ENCODE measurements at places on chromosomes 16 and 17.

DNA sequence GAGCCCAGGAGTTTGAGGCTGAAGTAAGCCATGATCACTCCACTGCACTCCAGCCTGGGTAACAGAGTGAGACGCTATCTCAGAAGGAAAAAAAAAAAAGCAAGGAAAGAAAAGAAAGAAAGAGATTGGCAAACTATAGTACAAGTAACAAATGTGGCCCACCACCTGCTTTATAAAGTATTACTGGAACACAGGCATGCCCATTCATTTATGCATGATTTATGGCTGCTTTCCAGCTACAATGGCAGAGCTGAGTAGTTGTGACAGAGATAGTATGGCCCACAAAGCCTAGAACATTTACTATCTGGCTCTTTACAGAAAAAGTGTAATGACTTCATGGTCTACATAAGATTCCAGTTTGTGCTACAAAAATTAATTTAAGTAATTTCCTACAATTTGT, 23.6 kb downstream of the C16orf87 start:
- no peak for DNase-seq
- peaks cover 20% of the 10 kb centered on the region for H3K36me3 ChIP-seq
- H3K27me3 ChIP-seq: no peaks in the 10 kb centered on the region
- H3K27ac ChIP-seq: no peak overlapping the region
- no peak overlapping the region for H3K4me3 ChIP-seq

DNA sequence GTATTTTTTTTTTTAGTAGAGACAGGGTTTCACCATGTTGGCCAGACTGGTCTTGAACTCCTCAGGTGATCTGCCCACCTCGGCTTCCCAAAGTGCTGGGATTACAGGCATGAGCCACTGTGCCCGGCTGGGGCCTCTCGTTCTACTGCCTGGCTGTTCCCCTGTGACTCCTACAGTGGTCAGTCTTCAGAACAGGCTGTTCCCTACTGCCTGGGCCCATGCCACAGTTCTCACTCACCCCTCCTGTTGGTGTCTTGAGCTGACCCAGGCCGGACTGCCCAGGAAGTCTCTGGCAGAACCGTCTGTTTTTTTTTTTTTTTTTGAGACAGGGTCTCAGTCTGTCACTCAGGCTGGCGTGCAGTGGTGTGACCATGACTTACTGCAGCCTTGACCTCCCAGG, 3.3 kb downstream of the CDK3 start:
- no peaks in the 10 kb centered on the region for H3K27me3 ChIP-seq
- no peak overlapping the region for H3K27ac ChIP-seq
- H3K4me3 ChIP-seq: no peak overlapping the region
- no peaks in the 10 kb centered on the region for H3K36me3 ChIP-seq

DNA sequence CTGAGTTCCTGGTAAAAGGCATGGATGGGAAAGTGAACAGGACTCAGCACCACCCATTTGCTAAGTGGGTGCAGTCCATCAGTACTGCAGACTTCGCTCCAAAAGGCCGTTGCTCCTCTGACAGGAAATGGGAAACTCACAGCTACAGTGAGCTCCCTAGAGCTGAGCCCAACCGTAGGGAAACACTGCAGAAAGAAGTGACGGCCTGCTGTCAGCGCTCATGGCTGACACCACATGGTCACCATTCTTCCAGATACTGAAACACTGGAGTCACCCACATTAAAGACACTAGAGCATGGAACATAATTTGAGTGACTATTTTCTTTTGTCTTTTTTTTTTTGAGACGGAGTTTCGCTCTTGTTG, 31.9 kb downstream of the UBE2O start:
- H3K4me3 ChIP-seq: no peak overlapping the region
- DNase-seq: no peak
- peaks cover 13% of the 10 kb centered on the region for H3K4me1 ChIP-seq
- H3K27me3 ChIP-seq: no peaks in the 10 kb centered on the region

GRCh38 chr16:27706866-27707685, 157.1 kb downstream of the KATNIP start:
- no peaks in the 10 kb centered on the region for H3K27me3 ChIP-seq
- H3K4me1 ChIP-seq: no peaks in the 10 kb centered on the region
- no peak overlapping the region for H3K4me3 ChIP-seq
- H3K36me3 ChIP-seq: peaks cover 8% of the 10 kb centered on the region

- peaks cover 36% of the 10 kb centered on the region for H3K36me3 ChIP-seq
- no peak overlapping the region for H3K4me3 ChIP-seq
- H3K4me1 ChIP-seq: peaks cover 9% of the 10 kb centered on the region
- no peak overlapping the region for H3K27ac ChIP-seq
Observed at GRCh38 chr16:84986879-84987278, 24.5 kb downstream of the ZDHHC7 start.

DNA sequence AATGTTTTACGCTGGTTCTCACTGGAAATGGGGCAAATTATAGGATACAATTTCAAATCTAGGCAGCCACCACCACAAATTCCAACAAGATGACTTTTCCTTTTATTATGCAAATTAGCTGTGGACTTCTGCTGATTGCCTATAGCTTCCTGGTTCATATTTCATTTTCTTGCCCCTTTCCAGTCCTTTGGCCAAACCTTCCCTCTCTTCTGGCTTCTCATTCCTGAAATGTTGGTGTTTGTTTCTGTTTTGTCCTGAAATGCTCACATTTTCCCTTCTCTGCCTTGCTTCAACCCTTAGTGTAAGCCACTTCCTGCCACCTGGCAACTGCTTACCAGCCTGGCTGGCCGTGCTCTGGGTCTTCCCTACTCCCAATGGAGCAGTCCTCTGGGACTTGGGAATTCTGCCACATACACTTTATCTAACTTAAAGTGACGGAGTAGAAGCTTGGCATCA, 14.0 kb downstream of the PRSS54 start:
- H3K27me3 ChIP-seq: peaks cover 4% of the 10 kb centered on the region
- H3K27ac ChIP-seq: no peak overlapping the region
- H3K4me1 ChIP-seq: no peaks in the 10 kb centered on the region

GRCh38 chr16:4947722-4948503, 10.2 kb upstream of the SEC14L5 start:
- DNase-seq: no peak
- peaks cover 4% of the 10 kb centered on the region for H3K27me3 ChIP-seq
- peaks cover 2% of the 10 kb centered on the region for H3K4me1 ChIP-seq

DNA sequence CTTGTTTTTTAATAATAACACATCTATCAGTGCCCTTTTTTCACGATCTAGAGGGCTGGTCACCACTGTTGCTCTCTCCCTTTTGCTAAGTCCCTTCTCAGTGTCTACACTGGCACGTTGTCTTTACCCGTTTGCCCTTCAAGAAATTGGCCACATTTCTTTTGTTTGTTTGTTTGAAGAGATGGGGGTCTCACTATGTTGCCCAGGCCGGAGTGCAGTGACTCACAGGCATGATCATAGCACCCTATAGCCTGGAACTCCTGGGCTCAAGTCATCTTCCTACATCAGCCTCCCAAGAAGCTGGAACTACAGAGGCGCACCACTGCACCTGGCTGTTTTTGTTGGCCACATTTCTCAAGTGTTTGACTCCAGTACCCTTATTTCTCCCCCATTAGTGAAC, 138.0 kb upstream of the AXIN2 start:
- no peaks in the 10 kb centered on the region for H3K4me1 ChIP-seq
- no peak overlapping the region for H3K27ac ChIP-seq
- DNase-seq: no peak
- no peak overlapping the region for H3K4me3 ChIP-seq
- H3K36me3 ChIP-seq: no peaks in the 10 kb centered on the region
- no peaks in the 10 kb centered on the region for H3K27me3 ChIP-seq

- H3K4me1 ChIP-seq: no peaks in the 10 kb centered on the region
- H3K36me3 ChIP-seq: peaks cover 19% of the 10 kb centered on the region
Observed at GRCh38 chr16:70770626-70771552, 30.1 kb downstream of the VAC14 start.

- H3K27me3 ChIP-seq: no peaks in the 10 kb centered on the region
- peaks cover 70% of the 10 kb centered on the region for H3K4me1 ChIP-seq
- H3K4me3 ChIP-seq: peak overlapping the region; percentile 63
- peak overlapping the region; percentile 93 for H3K27ac ChIP-seq
- peak; percentile 53 for DNase-seq
Observed at GRCh38 chr16:87854053-87854906, 15.0 kb downstream of the SLC7A5 start.

GRCh38 chr17:56144223-56144622, 9.1 kb upstream of the ANKFN1 start:
- H3K4me3 ChIP-seq: no peak overlapping the region
- no peak overlapping the region for H3K27ac ChIP-seq
- H3K36me3 ChIP-seq: no peaks in the 10 kb centered on the region
- H3K27me3 ChIP-seq: no peaks in the 10 kb centered on the region

DNA sequence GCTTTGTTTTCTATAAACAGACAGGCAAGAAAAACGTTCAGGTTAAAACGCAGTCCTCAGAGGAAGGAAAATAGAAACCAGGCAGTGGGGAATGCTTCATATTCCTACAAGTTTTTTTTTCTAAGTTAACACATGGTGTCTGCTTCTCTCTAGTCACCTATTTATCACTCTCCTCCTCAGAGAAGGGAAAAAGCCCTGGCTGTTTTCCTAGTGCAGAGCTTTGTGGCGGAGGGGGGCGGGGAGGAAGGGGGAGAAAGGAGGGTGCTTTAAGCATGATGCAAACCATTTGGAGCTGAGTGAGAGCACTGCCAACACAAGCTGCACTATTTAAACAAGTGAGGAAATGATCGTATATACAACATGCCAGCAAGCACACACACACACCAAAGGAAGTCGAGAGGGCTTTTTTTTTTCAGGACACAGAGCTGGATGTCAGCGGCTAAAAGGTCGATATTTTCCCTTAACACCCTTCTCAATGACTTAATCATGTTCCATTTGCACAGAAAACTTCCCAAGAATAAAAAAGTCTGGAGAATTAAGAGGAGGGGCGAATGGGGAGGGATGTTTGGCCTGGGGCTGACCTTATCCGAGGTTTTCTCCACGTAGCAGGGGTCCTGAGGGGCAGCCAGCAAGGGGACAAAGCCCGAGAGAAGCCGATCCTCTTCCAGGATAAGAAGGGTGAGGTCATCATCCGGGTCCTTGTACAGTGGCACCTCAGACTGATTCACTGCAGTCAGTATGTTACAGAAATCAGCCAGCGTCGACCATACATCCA, 117.4 kb downstream of the HIC1 start:
- peaks cover 5% of the 10 kb centered on the region for H3K4me1 ChIP-seq
- no peaks in the 10 kb centered on the region for H3K27me3 ChIP-seq
- DNase-seq: no peak
- no peak overlapping the region for H3K4me3 ChIP-seq
- H3K36me3 ChIP-seq: peaks cover 18% of the 10 kb centered on the region

DNA sequence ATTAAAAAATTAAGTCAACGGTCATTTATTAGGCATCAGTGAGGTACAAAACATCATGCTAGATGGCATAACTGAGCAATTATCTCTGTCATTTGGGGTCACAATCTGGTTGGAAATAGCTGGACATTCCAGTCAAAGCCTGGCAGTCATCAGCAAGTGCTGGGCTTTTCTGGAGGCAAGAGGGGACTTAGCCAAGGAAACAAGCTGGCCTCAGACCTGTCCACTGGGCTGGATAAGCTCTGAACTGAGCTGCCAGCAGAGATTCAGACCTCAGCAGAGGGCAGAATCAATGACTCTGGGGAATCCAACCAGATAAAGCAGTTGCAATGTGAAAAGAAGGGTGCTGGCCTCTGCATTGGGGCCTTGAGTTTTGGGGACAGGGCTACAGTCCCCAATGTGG, 161.9 kb upstream of the NOL11 start:
- DNase-seq: no peak
- no peaks in the 10 kb centered on the region for H3K27me3 ChIP-seq
- H3K4me1 ChIP-seq: peaks cover 10% of the 10 kb centered on the region
- H3K27ac ChIP-seq: peak overlapping the region; percentile 39
- peaks cover 33% of the 10 kb centered on the region for H3K36me3 ChIP-seq

- H3K36me3 ChIP-seq: no peaks in the 10 kb centered on the region
- H3K4me3 ChIP-seq: no peak overlapping the region
- H3K27me3 ChIP-seq: no peaks in the 10 kb centered on the region
- no peak for DNase-seq
- H3K27ac ChIP-seq: no peak overlapping the region
- peaks cover 4% of the 10 kb centered on the region for H3K4me1 ChIP-seq
Observed at GRCh38 chr16:70393662-70394061, 45.2 kb downstream of the ST3GAL2 start.

DNA sequence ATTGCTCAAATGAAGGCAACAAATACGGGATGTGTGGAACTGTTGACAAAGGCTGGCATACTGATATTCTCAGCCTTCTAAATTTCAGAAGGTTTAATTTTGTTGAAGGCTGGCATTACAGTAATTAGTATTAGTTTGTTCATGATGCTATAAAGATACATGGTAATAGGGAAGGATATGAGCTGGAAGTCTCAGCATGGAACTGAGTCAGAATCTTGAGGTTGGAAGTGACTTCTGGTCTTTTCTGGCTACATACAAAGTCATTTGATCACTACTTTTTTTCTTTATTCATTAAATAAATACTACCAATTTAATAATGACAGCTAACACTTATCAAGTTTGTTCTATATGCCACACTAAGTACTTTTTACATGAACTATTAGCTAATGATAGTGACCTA, 22.6 kb downstream of the RABEP1 start:
- no peak for DNase-seq
- no peak overlapping the region for H3K4me3 ChIP-seq
- no peaks in the 10 kb centered on the region for H3K27me3 ChIP-seq
- H3K4me1 ChIP-seq: peaks cover 44% of the 10 kb centered on the region
- peaks cover 20% of the 10 kb centered on the region for H3K36me3 ChIP-seq

DNA sequence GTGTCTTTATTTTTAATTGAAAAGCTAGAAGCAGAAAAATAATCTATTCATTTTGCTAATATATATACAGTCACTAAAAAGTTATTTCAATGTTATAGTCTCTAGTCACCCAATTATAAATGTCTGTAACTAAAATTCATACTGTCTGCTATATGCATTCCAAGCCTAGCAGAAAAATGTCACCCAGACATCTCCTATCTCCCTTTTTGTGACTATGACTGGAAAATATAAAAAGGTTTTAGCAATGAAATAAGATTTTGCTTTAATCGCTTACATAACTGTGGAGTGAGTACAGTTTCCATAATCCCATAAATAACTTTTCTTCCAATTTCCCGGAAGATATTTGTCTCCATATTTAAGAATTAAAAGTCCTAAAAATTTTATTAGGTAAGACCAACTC, 88.6 kb downstream of the BRIP1 start:
- no peak overlapping the region for H3K27ac ChIP-seq
- no peaks in the 10 kb centered on the region for H3K4me1 ChIP-seq
- peaks cover 35% of the 10 kb centered on the region for H3K36me3 ChIP-seq
- no peak for DNase-seq
- H3K27me3 ChIP-seq: no peaks in the 10 kb centered on the region

GRCh38 chr17:56540836-56541235, 52.7 kb upstream of the NOG start:
- H3K4me3 ChIP-seq: no peak overlapping the region
- H3K27ac ChIP-seq: no peak overlapping the region
- no peak for DNase-seq
- H3K4me1 ChIP-seq: no peaks in the 10 kb centered on the region
- no peaks in the 10 kb centered on the region for H3K36me3 ChIP-seq
